ENCODE measurements at places on chromosomes 11 and 22.

DNA sequence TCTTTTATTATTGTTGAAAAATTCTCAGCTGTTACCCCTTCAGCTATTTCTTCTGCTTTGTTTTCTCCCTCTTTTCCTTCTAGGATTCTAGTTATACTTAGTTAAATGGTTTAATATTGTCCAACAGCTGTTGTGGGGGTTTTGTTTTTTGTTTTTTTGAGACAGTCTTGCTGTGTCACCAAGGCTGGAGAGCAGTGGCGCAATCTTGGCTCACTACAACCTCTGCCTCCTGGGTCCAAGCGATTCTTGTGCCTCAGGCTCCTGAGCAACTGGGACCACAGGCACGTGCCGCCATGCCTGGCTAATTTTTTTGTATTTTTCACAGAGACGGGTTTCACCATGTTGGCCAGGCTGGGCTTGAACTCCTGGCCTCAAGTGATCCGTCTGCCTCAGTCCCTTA, 12.7 kb downstream of the SDHAF2 start:
- DNase-seq, result no peak

DNA sequence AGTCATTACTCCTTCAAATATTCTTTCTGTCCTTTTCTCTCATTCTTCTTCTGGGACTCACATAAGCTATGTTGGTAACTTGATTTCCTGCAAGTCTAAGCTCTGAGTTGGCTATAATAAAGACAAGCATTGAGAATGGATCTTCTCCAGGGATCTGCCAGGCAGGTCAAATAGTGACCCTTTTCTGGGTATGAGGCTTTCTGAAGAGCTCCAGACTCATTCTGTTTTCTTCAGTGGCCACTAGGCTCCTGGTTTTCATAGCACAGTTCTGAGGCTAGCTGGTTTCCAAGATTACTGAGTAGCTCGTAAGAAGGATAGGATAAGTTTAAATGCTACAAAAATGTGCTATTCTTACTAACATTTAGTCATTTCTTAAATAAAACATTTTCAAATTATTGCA, 38.3 kb downstream of the TMPRSS5 start:
- DNase-seq, result no peak

- no peak for DNase-seq
Observed at GRCh38 chr22:36417281-36417686, 29.5 kb upstream of the MYH9 start.

DNA sequence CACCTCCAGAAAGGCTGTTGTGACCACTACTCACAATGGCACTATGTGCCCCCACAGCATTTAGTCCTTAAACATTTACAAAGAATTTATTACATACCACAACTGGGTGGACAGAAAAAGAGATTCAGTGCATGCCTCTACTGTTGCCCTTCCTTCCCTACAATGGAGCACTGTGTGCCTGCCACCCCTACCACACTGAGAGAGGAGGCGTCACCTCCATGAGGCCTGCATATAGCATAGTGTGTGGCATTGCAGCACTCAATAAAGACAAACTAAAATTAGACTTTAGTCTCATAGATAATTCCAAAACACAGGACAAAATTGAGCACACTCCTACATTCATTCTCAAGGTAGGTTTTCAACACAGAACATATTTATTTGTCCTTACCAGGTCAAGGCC, 25.8 kb downstream of the THAP12 start:
- DNase-seq, result no peak

All from stimulated activated CD4-positive, alpha-beta T cell treated with anti-CD3 and anti-CD28 coated beads, Interleukin-4, amount 100 ng/mL, for 48 hours (primary cell).